ENCODE measurements at places on chromosomes 3 and 15. TPM values are rescaled to one million over a fixed set of nuclear protein-coding genes. Genes with fewer than 3 reads are reported as not detected.

- DNase-seq: no peak
Measured at GRCh38 chr3:61702453-61702852, 141.1 kb downstream of the PTPRG start.

GRCh38 chr3:98712726-98713125, 50.4 kb upstream of the ST3GAL6 start:
- no peak for DNase-seq

DNA sequence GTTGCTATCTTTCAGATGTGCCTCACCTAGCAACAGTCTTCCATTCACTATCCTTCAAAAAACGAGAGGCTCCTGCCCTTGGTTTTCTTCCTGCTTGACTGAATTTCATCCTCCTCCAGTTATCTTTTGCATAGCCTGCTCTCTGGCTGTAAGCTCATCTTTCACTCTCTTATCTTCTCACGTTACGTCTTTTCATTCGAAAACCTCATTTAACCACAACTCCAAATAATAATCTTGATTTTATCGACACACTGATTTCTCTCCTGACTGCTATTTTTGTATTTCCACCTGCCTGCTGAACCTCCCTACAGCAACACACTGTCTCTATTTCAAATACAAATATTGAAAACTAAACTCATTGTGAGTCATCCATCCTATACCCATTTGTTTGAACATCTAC, 230.7 kb upstream of the TMC3 start:
- DNase-seq: no peak

DNA sequence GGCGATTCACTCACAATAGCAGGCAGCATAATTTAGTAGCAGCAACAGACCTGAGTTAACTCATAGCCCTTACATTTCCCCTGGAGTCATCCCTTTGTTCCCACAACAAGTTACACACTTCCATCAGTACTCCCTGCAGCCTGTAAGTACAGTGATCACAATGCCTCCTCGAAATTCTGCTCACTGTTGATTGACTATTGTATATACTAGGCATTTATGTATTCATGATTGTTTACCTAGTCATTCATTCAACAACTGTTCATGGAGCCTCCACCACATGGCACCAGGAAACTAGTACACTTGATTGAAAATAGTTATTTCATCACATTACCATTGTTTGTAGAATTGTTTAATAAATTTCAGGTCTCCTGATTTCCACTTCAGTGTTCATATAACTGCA, 71.4 kb upstream of the P3H2 start:
- no peak for DNase-seq

DNA sequence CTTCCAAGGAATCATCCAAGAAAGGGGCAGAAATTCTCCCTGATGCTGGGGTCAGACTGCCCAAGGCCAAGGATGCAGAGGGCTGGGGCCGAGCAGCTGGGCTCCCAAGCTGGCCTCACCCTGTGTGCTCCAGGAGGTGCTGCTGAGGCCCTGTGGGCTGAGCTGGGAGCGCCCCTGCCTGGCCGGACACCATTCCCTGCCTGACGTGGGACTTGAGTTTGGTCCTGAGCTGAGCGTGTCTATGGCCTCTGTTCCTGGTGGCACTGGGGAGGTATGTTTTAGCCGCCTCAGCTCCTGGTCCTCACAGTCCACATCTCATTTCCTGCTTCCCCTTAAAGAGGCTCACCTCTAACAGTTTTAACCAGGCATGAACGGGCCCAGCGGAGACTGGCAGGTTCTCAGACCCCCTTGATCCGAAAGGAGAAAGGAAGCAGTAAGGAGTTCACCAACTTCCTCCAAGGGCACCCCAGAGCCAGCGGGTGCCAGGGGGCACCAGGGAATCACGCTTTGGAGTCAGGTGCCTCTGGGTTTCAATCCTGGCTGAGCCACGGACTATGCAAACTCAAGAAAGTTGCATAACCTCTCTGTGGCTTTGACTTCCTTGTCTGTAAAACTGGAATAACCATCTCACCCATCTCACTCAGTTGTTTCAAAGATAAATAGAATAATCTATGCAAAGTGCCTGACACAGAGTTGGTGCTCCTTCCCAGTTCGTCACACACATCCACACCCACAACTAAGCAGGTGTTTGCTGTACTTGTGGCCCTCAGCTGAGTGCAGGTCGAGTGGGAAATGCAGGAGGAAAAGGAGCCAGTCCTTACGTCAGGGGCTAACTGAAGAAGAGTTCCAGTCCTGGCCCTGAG, 48.6 kb downstream of the SLC12A8 start:
- no peak for DNase-seq

DNA sequence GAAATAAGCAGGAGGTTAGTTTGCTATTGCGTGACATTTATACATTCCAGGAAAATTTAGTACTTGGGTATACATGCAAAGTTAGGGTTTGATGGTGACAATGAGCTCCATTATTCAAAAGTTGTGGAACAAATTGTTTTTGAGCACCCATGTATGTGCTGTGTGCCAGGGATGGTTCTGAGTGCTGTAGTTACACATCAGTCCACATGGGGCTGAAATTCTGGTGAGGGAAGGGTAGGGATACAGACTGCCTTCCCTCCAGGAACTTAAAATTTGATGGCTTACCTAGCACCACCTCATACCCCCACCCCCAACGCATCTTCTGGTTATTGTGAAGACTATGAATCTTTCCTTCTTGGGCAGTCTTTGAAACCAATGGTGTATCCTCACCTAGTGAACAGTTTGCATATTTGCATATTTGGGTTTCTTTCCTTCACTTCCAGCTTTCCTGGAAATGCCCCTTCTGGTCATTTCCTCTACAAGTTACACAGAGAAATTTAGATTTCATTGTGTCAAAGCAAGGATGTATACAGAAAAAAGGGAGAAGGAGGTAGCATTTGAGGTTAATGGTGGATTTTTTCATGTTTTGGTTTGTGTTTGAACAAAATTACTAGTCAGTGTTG, 222.0 kb upstream of the IL12A start:
- no peak for DNase-seq

DNA sequence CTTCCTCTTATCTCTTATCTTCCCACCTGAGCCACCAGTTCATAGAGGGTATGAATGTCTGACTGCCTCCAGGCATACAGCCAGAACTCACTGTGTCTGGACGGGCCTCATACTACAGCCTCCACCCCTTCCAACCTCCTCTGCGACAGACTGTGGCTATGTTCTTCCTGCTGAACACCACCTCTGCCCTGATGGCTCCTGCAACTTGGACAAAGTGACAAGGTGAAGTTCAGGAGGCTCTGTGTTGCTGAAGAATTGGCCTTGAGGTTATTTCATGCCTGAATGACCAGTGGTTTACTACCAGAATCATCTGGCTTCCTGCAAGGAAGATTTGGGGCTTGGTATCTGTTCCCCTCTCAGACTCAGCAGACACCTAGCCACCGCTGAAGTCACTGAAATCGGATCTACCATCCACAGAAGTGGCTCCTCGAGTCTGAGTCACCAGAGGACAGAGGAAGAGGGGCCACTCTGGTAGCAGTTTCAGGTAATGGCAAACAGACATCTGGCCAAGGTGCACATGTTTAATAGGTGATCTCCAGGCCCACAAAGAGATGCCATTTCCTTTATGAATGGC, 14.2 kb upstream of the ULK3 start:
- no peak for DNase-seq

DNA sequence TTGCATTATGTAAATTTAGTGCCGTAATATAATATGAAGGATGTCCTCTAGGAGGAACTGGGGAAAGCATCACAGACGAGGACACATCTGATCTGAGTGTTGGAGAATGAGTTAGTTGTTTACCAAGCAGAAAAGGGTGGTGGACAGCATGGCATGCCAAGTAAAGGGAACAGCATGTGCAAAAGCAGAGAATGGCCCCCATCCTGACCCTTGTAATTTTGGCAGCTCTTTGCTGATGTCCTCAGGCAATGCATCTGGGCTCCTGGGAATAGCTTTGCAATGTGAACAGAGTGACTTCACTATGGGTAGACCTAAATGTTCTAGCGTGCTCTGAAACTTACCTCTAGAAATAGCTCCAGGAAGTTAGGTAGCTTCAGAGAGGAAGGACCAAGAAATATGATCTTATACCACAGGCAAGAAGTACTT, 263.3 kb downstream of the LPP start:
- DNase-seq: no peak

- DNase-seq: no peak
Measured at GRCh38 chr3:128787256-128788253, 61.6 kb downstream of the RAB7A start.

DNA sequence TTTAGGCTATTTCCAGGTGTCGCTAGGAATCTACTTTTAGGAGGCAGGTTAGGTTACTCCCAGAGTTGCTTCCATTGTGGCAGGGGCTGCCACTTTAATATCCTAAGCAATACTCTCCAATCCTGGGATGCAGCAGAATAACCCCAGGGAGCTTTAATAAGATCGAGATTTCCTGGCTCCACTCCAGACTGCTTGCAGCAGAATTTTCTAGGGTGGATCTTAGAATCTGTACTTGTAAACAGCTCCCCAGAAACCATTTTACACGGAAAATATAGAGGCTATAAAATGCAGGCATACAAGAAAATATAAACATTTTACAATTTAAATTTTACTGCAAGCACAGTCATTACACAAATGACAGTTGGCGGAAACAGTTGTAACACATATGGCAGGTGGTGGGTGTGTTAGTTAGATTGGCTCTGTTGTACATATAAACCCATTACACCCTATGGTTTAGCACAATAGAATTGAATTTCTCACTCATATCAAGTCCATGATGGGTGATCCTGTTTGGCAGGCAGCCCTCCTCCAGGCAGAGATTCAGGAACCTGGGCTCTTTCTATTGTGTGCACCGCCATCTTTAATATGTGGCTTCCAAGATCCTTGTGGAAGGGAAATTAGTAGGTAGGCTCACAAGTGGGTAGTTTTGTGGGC, 35.0 kb upstream of the TNFAIP8L3 start:
- peak; percentile 20 for DNase-seq

- no peak for DNase-seq
Measured at GRCh38 chr3:78257951-78258530, 1218.1 kb downstream of the ROBO2 start.

DNA sequence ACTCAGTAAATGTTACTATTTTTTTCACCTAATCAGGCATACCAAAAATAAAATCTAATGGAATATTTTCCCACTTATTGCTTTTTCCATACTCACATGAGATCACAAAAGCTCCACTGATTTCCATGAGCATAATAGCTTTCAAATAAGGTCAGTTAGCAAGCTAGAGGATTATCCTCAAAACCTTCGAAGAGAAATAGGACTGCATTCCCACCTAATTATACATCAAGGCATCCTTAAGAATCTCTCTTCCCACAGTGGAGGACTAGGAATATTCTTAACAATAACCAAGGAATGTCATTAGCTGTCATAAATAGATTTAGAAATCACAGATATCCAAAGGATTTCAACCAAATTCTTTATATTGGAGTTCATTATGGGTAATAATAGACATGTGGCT, 127.9 kb upstream of the STT3B start:
- no peak for DNase-seq

GRCh38 chr15:73771385-73772045, 18.4 kb upstream of the INSYN1 start:
- DNase-seq: no peak

DNA sequence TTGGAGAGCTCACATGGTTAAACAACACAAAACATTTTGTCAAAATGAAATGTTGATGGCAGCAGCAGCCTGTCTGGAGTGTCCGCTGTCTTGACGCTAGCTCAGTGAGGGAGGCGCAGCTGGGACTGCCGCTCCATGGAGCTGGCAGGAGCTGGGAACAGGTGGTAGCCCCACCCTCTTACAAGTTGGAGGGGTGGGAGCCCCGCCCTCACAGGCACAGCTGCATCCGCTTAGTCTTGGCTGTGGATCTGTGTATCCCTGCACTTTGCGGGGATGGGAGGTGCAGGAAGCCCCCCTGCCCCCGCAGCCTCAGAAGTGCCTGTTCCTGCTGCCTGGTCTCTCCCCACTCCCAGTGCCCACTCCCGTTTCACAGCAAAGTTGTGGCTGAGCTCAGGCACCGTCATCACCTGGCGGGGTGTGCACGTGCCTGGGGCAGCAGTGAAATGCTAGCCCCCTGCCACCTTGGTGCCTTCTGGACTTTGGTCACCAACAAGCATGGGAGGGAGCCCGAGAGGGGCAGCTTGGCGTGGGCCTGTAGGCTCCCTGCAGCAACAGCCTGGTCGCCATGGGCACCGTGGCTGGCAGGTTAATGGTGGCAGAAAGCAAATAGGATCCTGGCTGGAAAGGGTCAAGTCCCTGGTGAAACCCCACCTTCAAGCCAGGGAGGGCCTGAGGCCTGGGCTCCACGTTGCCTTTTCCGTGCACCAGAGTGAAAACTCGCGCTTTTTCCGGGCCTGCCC, 53.8 kb upstream of the CADM2 start:
- peak; percentile 89 for DNase-seq

DNA sequence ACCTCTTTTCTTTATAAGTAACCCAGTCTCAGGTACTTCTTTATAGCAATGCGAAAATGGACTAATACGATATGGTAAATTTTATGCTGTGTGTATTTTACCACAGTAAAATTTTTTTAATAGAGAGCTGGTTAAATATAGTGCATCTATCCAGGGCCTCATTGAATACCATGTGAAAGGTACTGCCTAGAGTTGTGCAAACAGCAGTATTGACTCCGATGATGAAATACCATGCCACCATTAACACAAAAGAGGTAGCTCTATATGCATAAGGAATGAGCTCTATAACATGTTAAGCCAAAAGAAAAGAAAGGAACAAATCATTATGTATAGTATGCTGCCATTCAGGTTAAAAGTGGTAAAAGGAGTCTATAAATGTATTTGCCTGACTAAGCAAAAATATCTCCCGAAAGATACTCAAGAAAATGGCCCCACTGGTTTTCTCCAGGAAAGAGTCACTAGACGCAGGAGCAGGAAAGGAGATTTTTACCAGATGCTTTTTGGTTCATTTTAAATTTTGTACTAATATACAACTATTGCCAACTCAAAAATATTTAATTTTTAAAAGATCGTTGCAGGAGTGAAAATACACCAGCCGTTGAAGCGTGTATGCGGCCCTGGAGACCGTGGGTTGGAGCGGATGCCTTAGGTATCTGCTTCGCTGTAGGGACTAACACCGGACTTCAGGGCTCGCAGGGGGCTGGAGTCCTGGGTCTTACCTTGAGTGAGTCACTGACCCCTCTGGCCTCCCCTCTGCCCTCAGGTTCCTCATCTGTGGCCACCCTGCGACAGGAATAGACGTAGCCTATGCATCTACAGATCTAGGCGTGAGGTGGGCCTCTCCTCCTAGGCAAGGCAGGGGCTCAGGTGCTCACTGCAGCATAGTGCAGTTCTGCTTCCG, 120.1 kb downstream of the CHSY1 start:
- DNase-seq: no peak

Gene PSTPIP1
- 5.3 TPM for total RNA-seq

Gene NMNAT3
- total RNA-seq: 7.5 TPM

Gene GPR87
- total RNA-seq: 2.3 TPM

Gene SH2D7
- total RNA-seq: not detected

Gene COL6A5
- total RNA-seq: not detected

Gene ZMYND10
- total RNA-seq: not detected

Data from tongue (tissue), 3 donors.